Natural killer cell (primary cell): ENCODE measurements at places on chromosomes 2 and 18.

GRCh38 chr2:23311186-23311585, 73.8 kb upstream of the KLHL29 start:
- H3K4me1 ChIP-seq: no peaks in the 10 kb centered on the region
- no peaks in the 10 kb centered on the region for H3K36me3 ChIP-seq
- DNase-seq: no peak

GRCh38 chr2:154400563-154401290, 297.8 kb upstream of the KCNJ3 start:
- H3K36me3 ChIP-seq: no peaks in the 10 kb centered on the region
- no peak overlapping the region for H3K27ac ChIP-seq
- H3K4me1 ChIP-seq: no peaks in the 10 kb centered on the region
- no peaks in the 10 kb centered on the region for H3K27me3 ChIP-seq
- no peak for DNase-seq

GRCh38 chr2:30756051-30756719, 51.1 kb downstream of the CAPN13 start:
- no peaks in the 10 kb centered on the region for H3K4me1 ChIP-seq
- no peak for DNase-seq
- no peak overlapping the region for H3K27ac ChIP-seq
- H3K36me3 ChIP-seq: no peaks in the 10 kb centered on the region
- no peak overlapping the region for H3K4me3 ChIP-seq

GRCh38 chr2:178008636-178009289, 63.8 kb downstream of the PDE11A start:
- H3K27ac ChIP-seq: no peak overlapping the region
- no peak for DNase-seq
- no peak overlapping the region for H3K4me3 ChIP-seq
- no peaks in the 10 kb centered on the region for H3K4me1 ChIP-seq

DNA sequence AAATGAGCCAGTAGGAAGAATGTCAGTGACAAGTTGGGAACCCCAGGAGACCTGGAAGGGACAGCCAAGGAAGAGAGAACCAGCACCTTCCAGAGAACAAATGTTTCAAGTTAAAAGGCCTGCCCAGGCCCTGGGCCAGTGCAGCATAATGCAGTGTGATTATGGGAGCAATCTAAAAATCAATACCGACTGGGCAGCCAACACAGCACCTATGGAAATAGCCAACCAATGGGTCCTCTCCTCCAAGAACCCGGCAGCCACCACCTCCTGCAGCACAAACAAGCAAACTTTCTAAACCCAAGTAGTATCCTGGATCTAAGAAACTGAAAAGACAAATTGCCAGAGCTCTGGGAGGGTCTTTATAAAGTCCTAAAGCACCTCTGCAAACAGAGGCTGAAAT, 71.7 kb downstream of the CLHC1 start:
- no peak overlapping the region for H3K27ac ChIP-seq
- DNase-seq: no peak
- H3K4me1 ChIP-seq: peaks cover 4% of the 10 kb centered on the region
- no peaks in the 10 kb centered on the region for H3K36me3 ChIP-seq
- H3K27me3 ChIP-seq: no peaks in the 10 kb centered on the region

DNA sequence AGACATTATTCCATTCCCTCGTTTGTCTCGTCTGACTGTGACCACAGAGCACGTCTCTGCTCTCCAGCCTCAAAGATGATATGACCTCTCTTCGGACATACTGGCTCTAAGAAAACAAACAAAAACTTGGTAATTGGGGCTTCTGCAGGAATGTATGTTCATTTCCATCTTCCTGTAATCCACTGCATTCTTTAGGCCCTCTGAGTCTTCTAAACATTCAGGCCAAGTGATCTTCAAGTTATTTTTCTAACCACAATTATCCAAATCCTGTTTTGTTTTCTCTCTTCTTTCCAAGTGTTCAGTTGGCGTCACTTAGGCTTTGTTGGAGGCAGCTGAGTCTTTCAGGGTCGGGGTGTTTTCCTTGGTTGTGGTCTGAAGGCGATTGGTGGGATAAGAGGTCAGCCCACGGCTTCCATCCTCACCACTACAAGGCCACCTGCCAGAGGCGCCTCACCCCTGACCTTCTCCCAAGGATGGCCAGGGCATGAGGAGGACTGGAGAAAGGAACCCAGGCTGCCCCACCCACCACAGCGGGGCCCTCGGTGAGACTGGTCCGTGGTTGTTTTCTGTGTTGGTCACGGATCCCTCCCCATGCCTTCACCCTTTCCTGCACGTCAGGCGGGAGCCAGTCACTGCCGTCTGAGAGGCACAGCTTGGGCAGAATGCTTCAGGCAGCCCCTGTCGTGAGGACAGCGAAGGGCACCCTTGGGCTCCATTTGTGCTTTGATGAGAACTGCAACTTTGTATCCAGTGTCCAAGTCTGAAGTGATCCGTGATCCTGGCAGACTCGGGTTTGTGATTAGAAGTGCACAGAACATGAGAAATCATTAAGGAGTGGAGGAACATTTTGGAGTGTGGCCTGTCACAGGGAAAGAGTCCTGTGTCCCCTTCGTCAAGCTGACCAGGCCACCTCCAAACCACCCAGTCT, 88.6 kb upstream of the FHL2 start:
- H3K27me3 ChIP-seq: no peaks in the 10 kb centered on the region
- H3K4me3 ChIP-seq: no peak overlapping the region
- DNase-seq: no peak
- no peaks in the 10 kb centered on the region for H3K36me3 ChIP-seq

GRCh38 chr2:239604861-239605260, 204.0 kb upstream of the HDAC4 start:
- H3K27ac ChIP-seq: no peak overlapping the region
- no peak for DNase-seq
- H3K27me3 ChIP-seq: peaks cover 2% of the 10 kb centered on the region

GRCh38 chr2:231683292-231684235, 24.8 kb upstream of the PTMA start:
- no peak overlapping the region for H3K4me3 ChIP-seq
- peaks cover 14% of the 10 kb centered on the region for H3K4me1 ChIP-seq
- no peak for DNase-seq
- H3K27ac ChIP-seq: no peak overlapping the region
- H3K36me3 ChIP-seq: no peaks in the 10 kb centered on the region

- H3K36me3 ChIP-seq: no peaks in the 10 kb centered on the region
- no peak overlapping the region for H3K4me3 ChIP-seq
- no peak overlapping the region for H3K27ac ChIP-seq
- DNase-seq: no peak
- H3K27me3 ChIP-seq: no peaks in the 10 kb centered on the region
- no peaks in the 10 kb centered on the region for H3K4me1 ChIP-seq
These were observed 29.0 kb upstream of the LAPTM4A start for GRCh38 chr2:20080428-20080827.

GRCh38 chr2:159904127-159904958, 106.3 kb upstream of the CD302 start:
- peaks cover 7% of the 10 kb centered on the region for H3K36me3 ChIP-seq
- DNase-seq: peak; percentile 71
- H3K27ac ChIP-seq: peak within 1 kb of the TSS; percentile 80
- H3K4me3 ChIP-seq: peak within 1 kb of the TSS; percentile 75
- no peaks in the 10 kb centered on the region for H3K27me3 ChIP-seq

DNA sequence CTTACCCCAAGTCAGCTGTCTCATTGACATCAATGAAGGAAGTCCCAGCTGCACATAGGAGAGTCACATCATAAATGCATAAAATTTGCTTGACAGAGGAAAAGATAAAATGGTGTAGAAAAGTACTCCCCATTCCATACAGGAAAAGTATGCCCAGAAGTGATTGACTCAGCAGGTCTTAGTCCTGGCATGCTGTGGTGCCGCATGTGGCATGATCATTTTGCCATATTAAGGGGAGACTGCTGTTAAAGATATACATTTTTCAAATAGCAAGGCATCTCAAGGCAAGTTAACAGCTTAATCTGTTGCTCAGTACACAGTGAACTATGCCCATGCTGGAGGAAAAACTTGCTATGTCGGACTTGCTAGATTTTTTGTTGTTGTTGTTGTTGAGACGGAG, 8.1 kb downstream of the COPS7B start:
- H3K4me3 ChIP-seq: no peak overlapping the region
- no peaks in the 10 kb centered on the region for H3K4me1 ChIP-seq
- peaks cover 45% of the 10 kb centered on the region for H3K36me3 ChIP-seq
- DNase-seq: no peak

DNA sequence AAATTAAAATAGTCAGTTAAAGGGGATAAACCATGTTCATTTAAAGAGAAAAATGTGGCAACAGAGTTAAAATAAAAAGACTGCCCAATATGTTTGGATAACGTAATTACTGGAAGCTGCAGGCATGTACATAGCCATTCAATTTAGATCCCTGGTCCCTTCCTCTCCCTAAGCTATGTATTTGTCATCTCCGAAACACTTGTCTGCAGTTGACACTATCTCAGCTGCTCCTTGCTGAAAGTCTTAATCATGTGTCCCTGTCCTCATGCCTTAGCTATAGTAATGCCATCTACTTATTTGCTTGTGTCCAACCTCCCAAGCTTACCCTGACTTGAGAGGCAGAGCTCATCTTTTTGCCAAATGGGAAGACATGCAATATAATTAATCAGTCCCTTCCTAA, 173.8 kb upstream of the REV1 start:
- no peak for DNase-seq
- H3K4me1 ChIP-seq: no peaks in the 10 kb centered on the region
- no peaks in the 10 kb centered on the region for H3K27me3 ChIP-seq

- no peak overlapping the region for H3K4me3 ChIP-seq
- no peaks in the 10 kb centered on the region for H3K27me3 ChIP-seq
- H3K27ac ChIP-seq: no peak overlapping the region
These were observed 4.3 kb downstream of the DSG4 start for GRCh38 chr18:31380912-31381311.

DNA sequence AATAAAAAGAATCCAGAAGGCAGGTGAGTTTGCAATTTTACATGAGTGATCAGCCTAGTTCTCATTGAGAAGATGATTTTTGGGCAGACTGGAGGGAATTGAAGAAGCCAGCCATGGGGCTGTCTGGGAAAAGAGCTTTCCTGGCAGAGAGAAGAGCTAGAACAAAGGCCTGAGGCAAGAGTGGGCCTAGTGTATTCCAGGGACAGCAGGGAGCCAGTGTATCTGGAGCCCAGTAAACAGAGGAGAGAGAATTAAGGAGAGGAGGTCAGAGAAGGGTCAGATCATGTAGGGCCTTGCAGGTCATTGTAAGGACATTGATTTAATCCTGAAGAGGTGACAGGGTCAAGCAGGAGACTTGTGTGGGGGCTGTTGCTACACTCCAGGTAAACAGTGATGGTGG, 195.8 kb downstream of the SATB2 start:
- no peak overlapping the region for H3K27ac ChIP-seq
- H3K36me3 ChIP-seq: no peaks in the 10 kb centered on the region
- no peak overlapping the region for H3K4me3 ChIP-seq
- no peaks in the 10 kb centered on the region for H3K4me1 ChIP-seq
- H3K27me3 ChIP-seq: no peaks in the 10 kb centered on the region

DNA sequence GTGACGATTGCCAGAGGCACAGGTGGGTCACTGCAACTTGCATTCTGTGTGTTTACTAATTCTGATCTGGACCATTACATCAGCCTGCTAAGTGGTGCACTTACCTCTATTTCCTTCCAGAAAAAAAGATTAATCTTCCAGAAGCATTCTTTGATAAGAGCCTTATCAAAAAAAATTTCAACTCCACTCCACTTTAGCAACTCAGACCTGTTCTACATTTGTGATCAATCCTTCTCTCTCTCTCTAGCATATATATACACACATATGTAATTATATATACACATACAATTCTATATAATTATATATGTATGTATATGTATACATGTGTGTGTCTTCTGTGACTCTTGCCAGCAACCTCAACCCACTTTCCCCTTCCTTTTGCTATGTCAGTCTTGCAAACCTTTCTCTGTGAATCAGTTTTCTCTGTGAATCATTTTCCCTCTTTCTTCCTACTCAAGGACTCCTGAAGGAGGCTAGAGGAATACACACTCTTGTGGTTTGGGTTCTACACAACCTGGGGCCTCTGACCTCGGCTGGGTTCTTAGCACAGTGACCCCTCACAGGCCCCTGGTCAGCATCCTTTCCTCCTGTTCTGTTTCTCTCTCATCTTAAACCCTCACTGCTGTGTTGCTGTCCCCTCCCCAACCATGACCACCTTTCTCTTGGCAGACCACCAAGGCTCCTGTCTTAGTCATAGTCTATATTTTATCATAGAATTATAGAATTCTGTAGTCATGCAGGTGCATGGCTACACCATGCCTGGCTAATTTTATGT, 130.4 kb upstream of the PELI1 start:
- no peaks in the 10 kb centered on the region for H3K36me3 ChIP-seq
- no peaks in the 10 kb centered on the region for H3K27me3 ChIP-seq
- H3K4me1 ChIP-seq: no peaks in the 10 kb centered on the region
- no peak for DNase-seq
- no peak overlapping the region for H3K27ac ChIP-seq

DNA sequence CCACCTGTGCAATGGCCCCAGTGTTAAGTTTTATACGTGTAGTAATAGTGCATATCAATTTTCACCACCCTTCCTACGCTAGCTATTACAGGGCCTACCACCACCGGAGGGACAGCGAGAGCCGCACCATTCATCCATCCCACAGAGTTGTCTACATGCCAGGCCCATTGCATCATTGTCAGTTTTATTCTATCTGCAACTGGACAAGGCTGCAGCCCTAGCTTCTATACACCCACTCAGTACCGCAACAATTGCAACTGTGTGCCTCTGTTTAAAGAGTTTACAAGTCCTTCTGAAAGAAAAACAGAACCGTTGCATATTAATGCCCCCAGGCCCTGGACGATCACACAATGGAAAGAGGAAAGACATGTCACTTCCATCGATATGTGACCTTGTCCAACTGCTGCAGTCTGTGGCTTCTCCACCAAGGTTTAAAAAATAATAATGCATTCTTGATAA, 58.6 kb downstream of the ZEB2 start:
- peaks cover 4% of the 10 kb centered on the region for H3K36me3 ChIP-seq
- H3K4me1 ChIP-seq: peaks cover 23% of the 10 kb centered on the region
- no peak for DNase-seq
- H3K4me3 ChIP-seq: no peak overlapping the region
- peak overlapping the region; percentile 99 for H3K27ac ChIP-seq

DNA sequence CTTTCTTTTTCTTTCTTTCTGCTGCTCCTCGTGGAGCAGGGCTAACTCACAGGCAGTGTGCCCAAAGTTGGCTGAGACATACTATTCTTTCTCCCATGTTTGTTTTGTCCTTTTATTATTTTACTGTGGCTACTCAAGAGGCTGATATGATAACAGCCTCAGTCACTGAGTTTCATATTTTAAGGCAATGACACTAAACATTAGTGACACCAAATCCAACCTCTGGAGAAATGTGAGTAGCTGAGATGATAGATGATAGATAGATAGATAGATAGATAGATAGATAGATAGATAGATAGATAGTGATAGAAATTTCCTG, 45.8 kb upstream of the GLS start:
- no peaks in the 10 kb centered on the region for H3K36me3 ChIP-seq
- DNase-seq: no peak
- H3K4me1 ChIP-seq: no peaks in the 10 kb centered on the region

- H3K27me3 ChIP-seq: no peaks in the 10 kb centered on the region
- H3K4me3 ChIP-seq: no peak overlapping the region
- H3K27ac ChIP-seq: no peak overlapping the region
- no peaks in the 10 kb centered on the region for H3K36me3 ChIP-seq
- no peaks in the 10 kb centered on the region for H3K4me1 ChIP-seq
- DNase-seq: no peak
These were observed 18.7 kb upstream of the MCM6 start for GRCh38 chr2:135894930-135895329.

- DNase-seq: no peak
- H3K4me3 ChIP-seq: no peak overlapping the region
- no peaks in the 10 kb centered on the region for H3K36me3 ChIP-seq
These were observed 119.8 kb downstream of the DHRS9 start for GRCh38 chr2:169189132-169189531.
